ENCODE measurements at places on chromosomes 7 and 10.

GRCh38 chr7:137302081-137302480, 41.5 kb downstream of the PTN start:
- no peak for DNase-seq

- DNase-seq = no peak
Measured at GRCh38 chr7:69659983-69660382, 61.7 kb downstream of the AUTS2 start.

DNA sequence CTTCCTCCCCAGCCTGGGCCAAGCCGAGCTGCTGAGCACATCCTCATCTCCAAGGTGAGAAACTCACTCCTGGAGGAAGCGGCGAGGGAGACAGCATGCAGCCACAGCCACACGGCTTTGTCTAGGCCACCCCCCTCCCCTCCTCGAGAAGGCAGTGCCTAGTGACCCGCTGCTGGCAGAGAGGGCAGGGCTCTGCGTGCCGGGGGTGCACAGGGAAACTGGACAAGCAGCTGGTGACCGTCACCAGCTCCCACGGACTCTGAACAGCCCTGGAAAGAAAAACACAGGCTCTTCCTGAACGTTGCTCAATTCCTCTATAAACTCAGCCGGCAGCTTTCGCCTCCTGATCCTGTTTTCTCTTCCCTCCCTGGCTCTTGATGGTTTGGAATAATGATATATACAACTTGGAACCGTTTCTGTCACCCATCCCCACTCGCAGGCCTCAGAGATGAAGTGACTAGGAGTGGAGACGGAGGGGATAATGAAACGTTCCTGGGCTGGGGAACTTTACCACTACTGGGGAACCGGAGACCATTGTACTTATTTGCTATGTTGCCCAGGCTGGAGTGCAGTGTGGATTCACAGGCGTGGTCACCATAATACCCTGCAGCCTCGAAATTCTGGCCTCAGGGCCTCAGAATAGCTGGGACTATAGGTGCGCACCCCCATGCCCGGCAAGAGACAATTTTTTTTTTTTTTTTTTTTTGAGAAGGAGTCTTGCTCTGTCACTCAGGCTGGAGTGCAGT, 19.3 kb downstream of the PAPOLB start:
- DNase-seq = no peak

DNA sequence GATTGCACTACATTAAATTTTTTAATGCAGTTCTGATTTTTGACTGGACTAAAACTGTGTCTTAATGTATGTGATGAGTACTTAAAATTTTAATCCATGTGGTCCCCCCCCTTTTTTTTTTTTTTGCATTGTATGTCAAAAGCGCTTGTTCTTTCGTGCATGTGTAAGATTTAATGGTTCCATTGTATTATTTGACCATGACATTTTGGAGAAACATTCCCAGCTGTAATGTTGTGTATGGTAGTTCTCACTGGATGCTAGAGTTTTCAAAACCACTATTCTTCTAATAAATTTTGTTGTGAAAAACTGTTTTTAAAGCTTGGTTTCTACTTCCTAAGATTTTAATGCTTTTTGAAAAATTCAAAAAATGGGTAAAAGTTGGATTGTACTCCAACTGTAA, 132.0 kb downstream of the LCOR start:
- DNase-seq = no peak

- DNase-seq = no peak
Measured at GRCh38 chr10:74117738-74118137, 32.9 kb downstream of the AP3M1 start.

DNA sequence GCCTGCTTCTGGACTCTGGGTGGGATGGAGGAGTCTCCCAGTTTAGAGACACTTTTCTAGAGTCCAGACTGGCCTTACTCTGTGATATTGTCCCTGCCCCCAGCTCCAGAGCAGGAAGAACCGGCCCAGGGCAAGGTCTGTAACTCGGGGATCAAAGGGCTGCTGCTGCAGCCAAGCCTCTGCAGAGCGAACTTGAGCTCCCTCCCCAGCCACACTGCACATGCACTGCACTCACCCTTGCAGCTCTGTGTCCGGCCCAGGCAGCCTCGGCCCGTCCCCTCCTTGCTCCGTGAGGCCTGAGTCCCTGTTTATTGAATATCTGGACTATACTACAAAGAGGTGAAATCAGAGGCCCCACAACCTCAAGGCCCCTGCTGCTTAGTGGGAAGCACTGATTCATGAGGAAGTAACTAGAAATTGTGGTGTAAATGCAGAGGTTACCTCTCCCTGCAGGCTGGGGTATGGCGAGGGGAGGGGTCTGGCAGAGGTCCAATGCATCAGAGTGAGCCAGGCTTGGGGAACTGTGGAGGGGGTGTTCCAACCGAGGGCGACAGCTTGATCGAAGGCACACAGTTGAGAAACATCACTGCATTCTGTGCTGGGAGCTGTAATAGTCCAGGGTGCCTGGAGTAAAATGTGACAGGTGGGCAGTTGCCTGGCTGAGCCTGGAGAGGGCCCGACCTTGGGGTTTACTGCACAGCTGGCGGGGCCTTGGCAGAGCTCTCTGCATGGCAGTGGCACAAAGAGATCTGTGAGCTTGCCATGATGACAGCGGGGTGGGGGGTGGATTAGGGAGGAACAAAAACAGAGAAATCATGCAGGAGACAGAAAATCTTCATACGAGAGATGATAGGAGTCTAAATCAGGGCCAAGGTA, 49.1 kb downstream of the AOC1 start:
- DNase-seq = no peak

DNA sequence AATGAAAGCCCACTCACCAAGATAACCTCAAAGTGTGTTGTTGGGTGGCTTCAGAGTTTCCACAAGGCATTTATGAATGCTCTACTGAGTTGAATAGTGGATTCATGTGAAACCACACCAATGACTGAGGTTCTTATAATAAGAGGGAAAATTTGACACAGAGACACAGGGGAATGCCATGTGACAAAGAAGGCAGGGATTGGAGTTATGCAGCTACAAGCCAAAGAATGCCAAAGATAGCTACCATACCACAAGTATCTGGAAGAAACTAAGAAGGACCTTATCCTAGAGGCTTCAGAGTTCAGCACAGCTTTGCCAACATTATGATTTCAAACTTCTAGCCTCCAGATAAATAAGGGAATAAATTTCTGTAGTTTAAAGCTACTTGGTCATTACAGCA, 68.0 kb upstream of the PCDH15 start:
- no peak for DNase-seq

DNA sequence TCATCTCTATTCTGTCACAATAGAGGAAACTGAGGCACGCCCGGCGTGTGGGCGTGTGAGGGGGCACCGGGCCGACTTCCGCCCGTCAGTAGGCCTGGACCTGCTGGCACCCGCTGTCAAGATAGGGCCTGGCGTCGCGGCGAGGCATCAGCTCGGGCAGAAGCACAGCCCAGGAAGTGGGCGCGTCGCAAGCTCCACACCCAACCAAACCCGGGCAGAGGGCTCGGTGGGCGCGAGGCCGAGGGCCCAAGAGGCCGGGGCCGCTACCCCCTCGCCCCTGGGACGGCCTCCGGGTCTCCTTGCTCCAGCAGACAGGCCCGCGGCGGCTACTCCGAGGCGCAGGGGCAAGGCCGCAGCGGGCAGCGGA, 91.2 kb downstream of the SPAG6 start:
- DNase-seq = no peak

GRCh38 chr10:24205821-24206220, 3.1 kb upstream of the KIAA1217 start:
- no peak for DNase-seq

DNA sequence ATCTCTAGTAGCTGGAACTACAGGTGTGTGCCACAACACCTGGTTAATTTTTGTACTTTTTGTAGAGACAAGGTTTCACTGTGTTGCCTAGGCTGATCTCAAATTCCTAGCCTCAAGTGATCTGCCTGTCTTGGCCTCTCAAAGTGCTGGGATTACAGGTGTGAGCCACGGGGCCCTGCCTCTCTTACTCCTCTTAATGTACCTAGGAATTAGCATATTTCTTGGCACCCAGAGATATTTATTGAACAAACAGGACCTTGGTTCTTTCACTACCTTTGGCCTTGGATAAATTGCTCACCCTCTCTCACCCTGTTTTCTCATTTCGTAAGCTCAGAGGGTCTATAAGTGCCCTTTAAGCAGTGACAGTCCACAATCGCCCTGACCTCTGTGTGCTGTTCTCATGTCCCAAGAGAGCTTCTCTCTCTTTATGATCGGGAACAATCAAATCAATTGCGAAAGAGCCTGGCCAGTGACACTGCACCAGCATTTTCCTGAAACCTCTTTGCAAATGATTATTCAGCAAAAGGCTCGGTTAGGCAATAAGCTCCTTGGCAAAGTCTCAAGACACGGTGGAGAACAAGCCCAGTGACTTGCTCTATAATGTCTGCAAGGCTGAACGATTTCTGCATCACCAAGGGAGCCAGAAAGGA, 117.7 kb downstream of the APBB1IP start:
- DNase-seq = no peak

GRCh38 chr7:28005847-28006231, 174.8 kb downstream of the JAZF1 start:
- no peak for DNase-seq

Measured in stimulated activated CD8-positive, alpha-beta memory T cell treated with anti-CD3 and anti-CD28 coated beads, Interleukin-15, amount 100 ng/mL, for 24 hours (primary cell).